ENCODE measurements at places on chromosomes 1 and 21.

DNA sequence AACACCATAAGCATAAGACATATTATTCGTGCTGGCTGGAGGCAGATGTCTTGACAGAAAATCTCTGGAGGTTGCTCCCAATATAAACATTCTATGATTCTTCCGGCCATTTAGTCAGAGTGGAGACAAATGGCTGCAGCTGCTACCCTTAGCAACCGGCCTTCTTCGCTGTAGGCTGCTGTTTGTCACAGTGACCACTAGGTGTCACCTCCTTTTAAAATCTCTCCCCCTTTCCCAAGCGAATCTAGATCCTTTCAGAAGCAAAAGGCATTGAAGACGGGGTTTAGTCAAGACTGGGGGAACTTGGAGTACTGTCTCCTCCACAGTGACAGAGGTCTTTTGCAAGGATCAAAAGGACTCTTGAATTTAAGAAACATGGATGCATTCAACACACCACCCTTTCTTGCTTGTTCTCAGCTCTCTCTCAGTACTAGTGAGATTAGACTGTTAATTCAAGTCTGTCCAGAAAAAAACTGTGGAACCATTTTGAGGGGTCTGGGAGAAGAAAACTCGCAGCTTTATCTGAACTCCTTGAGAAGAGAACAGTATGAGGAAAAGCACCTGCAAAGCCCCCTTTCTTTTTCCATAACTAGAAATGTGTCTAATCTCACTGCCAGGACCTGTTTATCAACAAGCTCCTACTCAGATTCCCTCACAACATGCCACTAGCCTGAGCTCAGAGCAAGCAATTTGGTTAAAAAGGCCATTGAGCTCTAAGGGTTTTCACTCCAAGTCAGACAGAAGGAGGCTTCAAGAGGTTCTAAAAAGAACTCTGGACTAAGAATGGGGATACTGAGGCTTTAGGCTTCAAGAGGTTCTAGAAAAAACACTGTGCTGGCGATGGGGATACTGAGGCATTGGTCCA lies 408.3 kb upstream of the PLXNA2 start:
- no peak for DNase-seq

DNA sequence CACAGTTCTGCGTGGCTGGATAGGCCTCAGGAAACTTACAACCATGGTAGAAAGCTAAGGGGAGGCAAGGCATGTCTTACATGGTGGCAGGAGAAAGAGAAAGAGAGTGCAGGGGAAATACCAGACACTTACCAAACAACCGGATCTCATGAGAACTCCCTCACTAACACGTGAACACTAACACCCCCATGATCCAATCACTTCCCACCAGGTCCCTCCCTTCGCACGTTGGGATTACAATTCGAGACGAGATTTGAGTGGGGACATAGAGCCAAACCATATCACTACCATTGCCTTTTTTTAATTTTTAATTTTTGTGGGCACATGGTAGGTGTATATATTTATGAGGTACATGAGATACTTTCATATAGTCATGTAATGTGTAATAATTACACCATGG lies 23.8 kb upstream of the PPP1R8 start:
- no peak for DNase-seq

DNA sequence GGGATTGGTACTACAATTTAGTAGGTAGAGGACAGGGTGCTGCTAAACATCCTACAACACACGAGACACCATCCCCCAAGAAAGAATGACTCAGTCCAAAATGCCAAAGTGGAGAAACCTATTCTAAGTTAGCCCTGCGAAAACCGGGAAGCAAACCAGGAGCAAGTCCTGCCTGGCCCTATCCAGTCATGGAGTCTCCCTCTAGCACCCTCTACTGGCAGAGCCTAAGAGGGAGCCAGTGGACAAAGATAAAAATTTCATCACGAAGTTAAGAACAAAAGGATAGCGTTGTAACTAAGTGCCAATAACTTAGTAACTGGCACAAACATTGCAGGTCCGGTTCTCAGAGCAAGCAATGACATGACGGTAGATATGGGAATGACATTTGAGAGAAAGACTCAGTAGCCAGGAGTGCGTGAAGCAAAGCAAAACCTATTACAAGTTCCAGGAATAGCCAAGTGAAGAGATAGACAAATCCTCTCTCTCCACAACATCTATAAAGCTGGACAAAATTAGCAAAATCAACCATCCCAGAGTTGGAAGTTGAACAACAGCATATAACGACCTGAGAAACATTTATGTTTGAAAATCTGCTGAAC lies 383.5 kb downstream of the OMA1 start:
- no peak for DNase-seq

GRCh38 chr1:29875557-29876028 lies 639.3 kb downstream of the PTPRU start:
- no peak for DNase-seq

DNA sequence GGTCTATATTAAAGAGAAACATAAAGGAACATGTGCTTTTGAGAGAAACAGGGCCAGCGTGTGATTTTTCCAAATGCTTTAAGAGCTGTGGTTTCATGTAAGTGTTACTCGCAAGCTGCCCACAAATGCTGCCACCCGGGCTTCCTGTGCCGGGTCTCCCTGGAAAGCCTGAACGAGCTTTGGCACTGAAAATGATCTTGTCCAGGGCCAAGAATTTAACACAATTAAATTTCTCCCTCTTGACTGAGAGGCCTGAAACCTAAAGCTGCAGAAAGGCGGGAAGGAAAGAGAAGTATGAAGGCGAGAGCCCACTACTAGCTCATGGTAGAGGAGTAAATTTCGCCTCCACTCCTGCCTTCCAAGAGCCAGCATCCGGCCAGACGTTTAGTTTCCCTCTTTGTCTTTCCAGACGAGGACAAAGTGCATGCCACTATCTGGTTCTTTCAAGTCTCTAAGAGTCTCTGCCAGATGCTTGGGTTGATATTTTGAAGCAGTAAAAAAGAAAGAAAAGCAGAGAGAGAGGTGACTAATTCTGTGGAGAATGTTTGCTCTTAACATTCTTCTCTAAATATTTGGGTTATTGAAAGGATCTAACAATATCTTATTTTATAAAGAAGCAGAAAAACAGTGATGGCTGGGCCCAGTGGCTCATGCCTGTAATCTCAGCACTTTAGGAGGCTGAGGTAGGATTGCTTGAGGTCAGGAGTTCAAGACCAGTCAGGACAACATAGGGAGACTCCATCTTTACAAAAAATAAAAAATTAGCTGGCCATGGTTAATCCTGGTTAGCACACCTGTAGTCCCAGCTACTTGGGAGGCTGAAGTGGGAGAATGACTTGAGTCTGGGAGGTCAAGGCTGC lies 100.0 kb upstream of the HNRNPU start:
- no peak for DNase-seq

- no peak for DNase-seq
These were observed 80.3 kb upstream of the ARTN start for GRCh38 chr1:43853161-43853921.

GRCh38 chr1:109447524-109447923 lies 18.8 kb upstream of the SYPL2 start:
- no peak for DNase-seq

DNA sequence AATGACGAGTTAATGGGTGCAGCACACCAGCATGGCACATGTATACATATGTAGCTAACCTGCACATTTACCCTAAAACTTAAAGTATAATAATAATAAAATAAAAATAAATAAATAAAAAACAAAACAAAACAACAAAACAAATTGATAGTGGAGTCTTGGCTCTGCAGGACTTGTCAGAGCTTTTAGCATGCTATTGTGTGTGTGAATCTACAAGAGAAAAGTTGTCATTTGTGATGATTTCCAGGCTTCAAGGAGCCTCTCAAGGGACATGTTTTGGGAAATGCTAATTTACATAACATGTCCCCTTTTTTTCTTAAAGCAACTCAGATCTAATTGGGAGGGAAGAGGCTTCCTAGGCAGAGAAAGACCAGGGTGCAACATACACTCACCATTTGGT lies 9.1 kb downstream of the IL22RA1 start:
- DNase-seq = no peak

GRCh38 chr1:51264451-51264850 lies 28.4 kb downstream of the RNF11 start:
- peak; percentile 21 for DNase-seq

- no peak for DNase-seq
These were observed 51.4 kb downstream of the HS2ST1 start for GRCh38 chr1:86965827-86966182.

GRCh38 chr1:84665703-84666317 lies 24.5 kb downstream of the SSX2IP start:
- DNase-seq = no peak

GRCh38 chr1:32341971-32342370 lies 5.9 kb upstream of the MARCKSL1 start:
- DNase-seq = no peak

- no peak for DNase-seq
These were observed 98.4 kb downstream of the EBNA1BP2 start for GRCh38 chr1:43073490-43074230.

- no peak for DNase-seq
These were observed 4.1 kb downstream of the KRTAP13-4 start for GRCh38 chr21:30434033-30434631.

DNA sequence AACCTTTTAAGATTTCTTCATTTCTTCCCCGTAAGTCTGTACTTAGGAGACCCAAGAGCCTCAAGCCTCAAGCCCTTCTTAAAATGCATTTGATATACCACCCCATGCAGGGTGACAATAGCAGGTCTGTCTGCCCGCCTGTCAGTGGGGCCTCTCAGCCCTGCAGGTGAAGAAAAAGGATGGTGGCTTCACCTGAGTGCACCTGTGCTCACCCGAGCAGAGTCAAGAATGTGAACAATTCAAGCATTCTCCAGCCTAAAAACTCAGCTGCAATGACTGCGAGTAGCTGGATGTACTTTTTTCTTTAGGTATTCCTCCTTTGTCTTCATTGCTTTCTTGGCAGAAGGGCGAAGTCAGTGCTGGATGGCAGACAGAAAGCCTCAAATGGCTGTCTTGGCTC lies 203.3 kb downstream of the LMX1A start:
- DNase-seq = no peak

GRCh38 chr21:37757606-37758376 lies 158.5 kb downstream of the KCNJ6 start:
- DNase-seq = no peak

DNA sequence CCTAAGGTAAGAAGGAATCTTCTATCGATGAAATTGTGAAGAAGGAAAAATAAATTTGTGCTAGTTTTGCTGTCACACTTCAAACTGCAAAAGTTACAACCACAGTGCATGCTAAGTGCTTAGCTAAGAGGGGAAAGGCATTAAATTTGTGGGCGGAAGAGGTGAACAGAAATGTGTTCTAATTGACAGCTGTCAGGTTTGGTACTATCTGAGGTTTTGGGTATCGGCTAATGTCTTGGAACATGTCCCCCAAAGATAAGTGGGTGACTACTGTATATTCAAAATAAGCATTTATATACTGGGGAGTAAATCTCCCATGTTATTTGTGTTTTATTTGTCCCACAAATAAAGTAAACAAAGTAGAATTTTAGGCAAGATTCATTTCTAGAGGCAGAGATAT lies 8.0 kb downstream of the CR1 start:
- DNase-seq = no peak

GRCh38 chr1:197774466-197775281 lies 606 bp downstream of the DENND1B start:
- peak; percentile 30 for DNase-seq

DNA sequence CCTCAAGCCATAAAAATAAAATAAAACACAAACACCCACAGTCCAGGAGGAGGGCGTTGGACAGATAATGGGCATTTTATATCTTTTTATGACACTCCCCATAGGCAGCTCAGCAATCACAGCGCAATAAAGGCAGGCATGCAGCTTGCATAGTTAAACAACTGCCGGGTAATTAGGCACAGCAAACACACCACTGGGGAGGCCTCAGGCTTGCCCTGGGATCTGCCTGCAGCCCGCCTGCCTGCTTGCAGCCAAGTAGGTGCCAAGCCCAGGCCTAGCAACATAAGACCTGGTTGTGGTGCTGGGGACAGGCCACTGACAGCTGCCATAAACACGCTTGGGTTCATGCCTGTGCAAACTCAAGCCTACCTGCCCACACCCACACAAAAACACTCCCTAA lies 54.2 kb downstream of the DMAP1 start:
- no peak for DNase-seq

DNA sequence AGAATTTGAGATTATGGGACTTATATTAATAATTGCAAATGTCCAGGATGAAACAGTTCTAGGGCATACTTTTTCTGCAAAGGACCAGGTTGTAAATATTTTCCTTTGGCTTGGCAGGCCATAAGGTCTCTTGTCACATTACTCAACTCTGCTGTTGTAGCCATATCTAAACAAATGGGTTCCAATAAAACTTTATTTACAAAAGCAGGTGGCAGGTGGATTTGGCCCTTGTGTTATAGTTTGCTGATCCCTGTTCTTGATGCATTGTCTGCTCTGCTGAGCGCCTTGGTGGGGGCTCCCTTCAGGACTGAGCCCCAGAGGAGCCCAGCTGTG lies 258.5 kb downstream of the FOXD2 start:
- no peak for DNase-seq

Data from 8988T (cell line).